ENCODE measurements at places on chromosomes 7 and 10.
A peak's percentile ranks its signal among the peaks of the same experiment; 100 is the strongest.

DNA sequence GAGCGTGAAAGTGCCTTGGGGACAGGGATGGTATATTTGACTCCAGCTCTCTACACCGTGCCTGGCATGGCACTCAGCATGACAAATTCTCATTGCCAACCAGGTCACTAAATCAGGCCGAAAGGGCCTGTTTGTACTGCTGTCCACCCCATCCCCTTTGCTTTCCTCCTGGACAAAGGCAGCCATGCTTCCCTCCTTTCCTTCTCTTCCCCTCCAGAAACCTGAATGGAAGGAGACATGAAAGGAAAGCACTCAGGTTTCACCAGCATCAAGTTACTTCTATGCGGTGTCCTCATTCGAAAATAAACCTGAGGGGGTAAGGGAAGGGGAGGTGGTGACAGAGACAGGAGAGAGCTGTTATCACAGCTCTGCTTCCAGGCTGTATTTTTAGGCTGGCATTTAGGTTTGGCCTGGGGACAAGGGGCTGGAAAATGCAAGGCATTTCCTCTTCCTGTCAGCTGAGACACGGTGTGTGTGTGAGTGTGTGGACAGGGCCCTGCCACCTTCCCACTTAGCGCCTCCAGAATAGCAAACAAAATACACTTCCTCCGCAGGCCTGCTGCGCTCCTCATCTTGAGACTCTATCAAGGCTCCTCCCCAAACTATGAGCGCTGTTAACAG is 79.9 kb upstream of the COL13A1 start:
- DNase-seq: no peak

- no peak for DNase-seq
These were observed 56.3 kb downstream of the CCNY start for GRCh38 chr10:35392482-35393228.

DNA sequence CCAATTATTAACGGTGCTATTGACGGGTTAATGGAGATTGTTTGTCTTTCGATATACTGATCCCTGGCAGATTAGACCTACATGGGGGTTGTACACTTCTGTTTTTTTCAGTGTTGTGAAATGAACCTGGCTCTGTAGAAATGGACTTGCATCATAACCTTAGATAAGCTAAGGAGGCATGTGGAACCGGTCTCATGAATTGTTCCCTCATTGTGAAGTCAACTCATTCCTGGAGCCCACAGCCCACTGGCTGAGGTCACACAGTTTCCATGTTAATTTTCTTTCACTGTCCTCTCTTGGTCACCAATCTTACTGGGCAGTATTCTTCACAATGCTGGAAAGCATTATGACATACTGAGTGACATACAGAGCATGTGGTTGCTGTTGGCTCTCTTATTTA is 202.8 kb downstream of the BMPER start:
- no peak for DNase-seq

- DNase-seq: peak; percentile 38
These were observed 1175.3 kb downstream of the GATA3 start for GRCh38 chr10:9229702-9230244.

- no peak for DNase-seq
These were observed 233.8 kb upstream of the SHH start for GRCh38 chr7:156046031-156046560.

DNA sequence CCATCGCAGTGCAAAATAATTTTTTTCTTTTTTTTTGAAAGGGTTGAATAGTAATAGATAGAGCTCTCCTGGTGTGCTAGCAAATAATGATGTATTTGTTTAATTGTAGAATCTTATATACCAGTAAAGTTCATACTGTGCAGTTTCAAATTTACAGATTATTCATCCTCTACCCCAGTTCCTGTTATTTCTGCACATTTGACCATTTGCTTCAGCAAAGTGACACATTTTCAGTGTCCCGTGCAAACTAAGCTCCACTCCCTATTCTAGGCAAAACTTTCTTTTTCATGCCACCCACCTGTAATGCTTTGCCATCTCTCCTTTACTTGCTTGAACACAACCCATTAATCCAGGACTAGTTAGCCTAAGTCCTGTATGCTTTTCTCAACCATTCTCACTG is 43.0 kb downstream of the SHOC2 start:
- no peak for DNase-seq

Data from activated CD4-positive, alpha-beta T cell treated with anti-CD3 and anti-CD28 coated beads for 48 hours (primary cell).